ENCODE measurements at places on chromosomes 5 and 9. TPM values are rescaled to one million over a fixed set of nuclear protein-coding genes. Genes with fewer than 3 reads are reported as not detected.

SPACA9 gene
- total RNA-seq: 1.9 TPM

PROB1 gene
- total RNA-seq: 4.1 TPM

DBH gene
- not detected for total RNA-seq

PKD2L2 gene
- not detected for total RNA-seq

CAMK2A gene
- total RNA-seq: not detected

TERT gene
- 12.7 TPM for total RNA-seq

IL9 gene
- not detected for total RNA-seq

DNA sequence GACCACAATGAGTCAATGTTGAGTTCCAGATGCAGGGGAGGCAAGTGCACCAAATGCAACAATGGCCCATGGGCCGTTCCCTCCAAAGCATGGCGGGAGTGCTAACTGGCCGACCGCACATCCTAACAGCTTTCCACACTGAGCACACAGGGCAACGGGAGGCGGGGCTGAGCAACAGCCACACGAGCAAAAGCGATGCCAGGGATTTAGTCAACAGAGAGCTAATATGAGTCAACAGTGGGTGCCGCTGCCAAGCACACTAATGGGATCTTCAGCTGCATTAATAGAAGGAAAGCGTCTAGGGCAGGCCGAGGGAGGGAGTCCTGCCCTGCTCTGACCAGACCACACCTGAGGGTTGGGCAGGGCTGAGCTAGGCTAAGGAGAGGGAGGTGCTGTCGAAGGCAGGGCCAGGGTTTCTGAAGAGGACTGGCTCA is 4.6 kb downstream of the EPB41L4B start:
- no peak for DNase-seq
- peaks cover 15% of the 10 kb centered on the region for H3K4me1 ChIP-seq
- peaks cover 56% of the 10 kb centered on the region for H3K27me3 ChIP-seq
- H3K27ac ChIP-seq: no peak overlapping the region
- no peak overlapping the region for H3K4me3 ChIP-seq

DNA sequence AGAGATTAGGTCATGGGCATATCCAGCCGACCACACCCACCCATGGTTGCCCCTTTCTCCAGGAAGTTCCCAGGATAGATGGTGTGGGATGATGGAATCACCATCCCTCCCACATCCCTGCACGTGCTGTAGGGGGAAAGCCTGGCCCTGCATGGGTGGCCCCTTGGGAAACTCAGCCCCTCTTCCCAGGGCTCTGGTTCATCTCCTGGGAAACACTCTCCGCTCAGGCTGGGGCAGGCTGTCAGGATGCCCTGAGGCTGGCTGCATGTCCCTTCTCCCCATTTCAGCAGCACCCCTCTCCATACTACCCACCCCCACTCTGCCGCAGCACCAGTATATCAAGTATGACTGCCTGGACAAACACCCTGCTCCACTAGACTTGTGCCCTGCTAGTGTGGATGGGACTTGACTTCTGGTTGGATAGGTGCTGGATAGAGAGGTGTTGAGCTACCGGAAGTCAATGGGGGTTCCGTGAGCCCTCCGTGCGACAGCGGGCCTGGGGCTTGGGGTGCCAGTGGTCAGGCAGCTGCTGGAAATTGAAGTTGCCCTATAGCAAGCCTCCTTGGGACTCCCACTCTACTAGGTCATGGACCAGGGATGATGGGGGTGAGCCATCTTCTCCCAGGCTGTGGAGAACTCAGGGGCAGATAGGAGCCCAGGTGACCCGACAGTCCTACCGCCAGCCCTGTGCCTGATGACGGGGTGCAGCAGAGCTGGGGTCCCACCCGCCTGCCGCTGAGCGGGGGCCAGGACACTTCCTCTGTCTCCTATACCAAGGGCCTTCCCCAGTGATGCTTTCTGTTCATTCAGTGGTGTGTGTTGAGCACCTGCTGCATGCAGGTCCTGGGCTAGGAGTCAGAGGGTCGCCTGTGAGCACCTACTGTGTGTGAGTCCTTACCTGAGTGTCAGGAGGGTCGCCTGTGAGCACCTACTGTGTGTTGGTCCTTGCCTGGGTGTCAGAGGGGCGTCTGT is 69.4 kb upstream of the COL5A1 start:
- H3K36me3 ChIP-seq: no peaks in the 10 kb centered on the region
- H3K4me3 ChIP-seq: no peak overlapping the region
- DNase-seq: peak; percentile 30
- no peak overlapping the region for H3K27ac ChIP-seq
- H3K4me1 ChIP-seq: no peaks in the 10 kb centered on the region

- no peak overlapping the region for H3K27ac ChIP-seq
- H3K36me3 ChIP-seq: peaks cover 5% of the 10 kb centered on the region
- no peaks in the 10 kb centered on the region for H3K27me3 ChIP-seq
- H3K4me3 ChIP-seq: no peak overlapping the region
Measured at GRCh38 chr5:67141644-67142043, 55.0 kb downstream of the CD180 start.

- no peak overlapping the region for H3K4me3 ChIP-seq
- no peaks in the 10 kb centered on the region for H3K27me3 ChIP-seq
Measured at GRCh38 chr5:74174366-74174765, 466.2 kb downstream of the ENC1 start.

GRCh38 chr5:132102101-132102701 is 28.6 kb downstream of the CSF2 start:
- peaks cover 8% of the 10 kb centered on the region for H3K36me3 ChIP-seq
- H3K27ac ChIP-seq: peak overlapping the region; percentile 90
- no peaks in the 10 kb centered on the region for H3K27me3 ChIP-seq
- H3K4me3 ChIP-seq: peak overlapping the region; percentile 47
- peak; percentile 76 for DNase-seq

- peaks cover 6% of the 10 kb centered on the region for H3K27me3 ChIP-seq
- no peaks in the 10 kb centered on the region for H3K36me3 ChIP-seq
- no peaks in the 10 kb centered on the region for H3K4me1 ChIP-seq
- no peak overlapping the region for H3K27ac ChIP-seq
- no peak overlapping the region for H3K4me3 ChIP-seq
Measured at GRCh38 chr9:35172878-35173277, 11.1 kb downstream of the UNC13B start.

DNA sequence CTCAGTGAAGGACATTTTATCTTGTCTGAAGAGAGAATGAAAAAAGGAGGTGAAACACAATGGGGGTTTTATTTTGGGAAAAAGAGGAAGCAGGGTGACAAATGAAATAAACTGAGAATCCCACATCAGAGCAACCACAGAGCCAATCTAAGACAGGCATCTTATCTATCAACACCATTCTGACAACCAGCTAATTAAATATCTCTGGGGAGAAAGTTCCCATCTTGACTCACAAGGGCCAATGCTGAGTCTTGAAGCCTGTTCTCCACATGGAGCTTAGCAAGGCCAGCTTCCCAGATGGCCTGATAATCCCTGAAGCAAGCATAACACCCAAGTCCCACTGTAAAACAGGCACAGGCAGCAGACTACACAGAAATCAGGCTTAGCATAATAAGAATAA is 30.4 kb downstream of the DPYSL3 start:
- no peaks in the 10 kb centered on the region for H3K36me3 ChIP-seq
- H3K27me3 ChIP-seq: peaks cover 10% of the 10 kb centered on the region
- no peak overlapping the region for H3K27ac ChIP-seq
- DNase-seq: no peak
- H3K4me3 ChIP-seq: no peak overlapping the region

DNA sequence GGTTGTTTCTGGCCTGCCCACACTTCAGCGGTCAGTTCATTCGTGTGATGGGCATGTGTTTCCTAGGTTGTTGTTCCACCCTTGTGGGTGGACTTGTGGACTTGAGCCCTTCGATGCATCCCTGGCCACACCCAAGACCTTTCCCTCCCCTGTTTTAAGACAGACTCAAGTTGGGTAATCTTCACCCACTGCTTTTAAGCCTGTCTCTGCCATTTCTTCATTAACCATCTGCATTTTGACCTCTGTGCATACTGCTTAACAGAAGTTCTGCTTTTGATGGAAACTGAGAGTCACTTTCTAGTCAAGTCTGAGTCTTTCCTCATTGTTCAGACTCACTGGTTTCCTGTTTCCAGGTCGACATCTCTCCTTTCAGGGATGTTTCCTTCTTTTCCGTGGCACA is 233.7 kb downstream of the ARHGEF28 start:
- H3K27ac ChIP-seq: no peak overlapping the region
- H3K4me3 ChIP-seq: no peak overlapping the region
- DNase-seq: no peak
- H3K27me3 ChIP-seq: peaks cover 16% of the 10 kb centered on the region

- DNase-seq: no peak
- H3K4me1 ChIP-seq: no peaks in the 10 kb centered on the region
- H3K36me3 ChIP-seq: no peaks in the 10 kb centered on the region
- H3K27ac ChIP-seq: no peak overlapping the region
- H3K4me3 ChIP-seq: no peak overlapping the region
- no peaks in the 10 kb centered on the region for H3K27me3 ChIP-seq
Measured at GRCh38 chr9:80775530-80775929, 913.8 kb downstream of the TLE1 start.

GRCh38 chr9:136142859-136143214 is 24.2 kb upstream of the TMEM250 start:
- H3K4me1 ChIP-seq: no peaks in the 10 kb centered on the region
- H3K4me3 ChIP-seq: no peak overlapping the region
- DNase-seq: no peak
- no peak overlapping the region for H3K27ac ChIP-seq
- peaks cover 10% of the 10 kb centered on the region for H3K27me3 ChIP-seq
- no peaks in the 10 kb centered on the region for H3K36me3 ChIP-seq

DNA sequence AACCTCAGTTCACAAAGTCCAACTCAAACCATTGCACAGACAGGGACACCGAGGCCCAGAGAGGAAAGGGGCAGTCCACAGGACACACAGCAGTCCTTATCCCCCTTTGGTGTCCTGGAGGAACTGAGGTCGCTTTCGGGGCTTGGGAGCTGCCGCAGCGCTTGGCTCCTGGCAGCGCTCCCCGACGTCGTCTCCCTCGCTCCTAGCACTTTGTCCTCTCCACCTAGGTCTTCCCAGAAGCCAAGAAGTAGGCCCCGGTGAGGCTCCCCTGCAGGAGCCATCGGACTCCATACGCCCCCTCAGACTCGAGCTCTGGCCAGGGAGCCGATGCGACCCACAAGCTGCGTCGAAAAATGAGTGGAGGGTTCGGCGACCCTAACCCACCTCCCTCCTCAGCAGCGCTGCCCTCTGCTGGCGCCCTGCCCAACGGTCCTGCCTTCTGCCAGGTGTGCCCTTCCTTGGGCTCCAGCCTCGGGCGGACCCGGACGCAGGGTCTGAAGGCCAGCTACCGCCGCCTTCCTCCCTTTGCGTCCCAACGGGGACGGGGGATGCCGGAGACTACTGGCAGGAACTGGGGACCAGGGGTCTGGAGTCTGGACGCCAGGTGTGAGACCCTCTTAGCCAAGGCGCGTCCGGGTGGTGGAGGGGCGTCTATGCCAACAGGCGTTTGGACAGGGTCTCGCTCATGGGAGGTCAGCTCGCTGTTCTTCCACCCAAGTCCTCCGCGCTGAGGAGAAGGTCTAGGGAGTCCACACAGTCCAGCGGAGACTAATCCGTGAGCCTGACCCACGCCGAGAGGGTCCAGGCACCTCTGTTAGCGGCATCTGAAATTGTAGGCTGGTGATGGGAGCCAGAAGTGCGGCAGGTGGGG is 2.1 kb upstream of the PRDM12 start:
- DNase-seq: no peak
- no peaks in the 10 kb centered on the region for H3K36me3 ChIP-seq
- peaks cover 68% of the 10 kb centered on the region for H3K27me3 ChIP-seq

GRCh38 chr5:147490989-147491388 is 18.9 kb downstream of the DPYSL3 start:
- no peaks in the 10 kb centered on the region for H3K4me1 ChIP-seq
- peaks cover 7% of the 10 kb centered on the region for H3K27me3 ChIP-seq
- no peak for DNase-seq
- H3K36me3 ChIP-seq: no peaks in the 10 kb centered on the region
- no peak overlapping the region for H3K4me3 ChIP-seq

DNA sequence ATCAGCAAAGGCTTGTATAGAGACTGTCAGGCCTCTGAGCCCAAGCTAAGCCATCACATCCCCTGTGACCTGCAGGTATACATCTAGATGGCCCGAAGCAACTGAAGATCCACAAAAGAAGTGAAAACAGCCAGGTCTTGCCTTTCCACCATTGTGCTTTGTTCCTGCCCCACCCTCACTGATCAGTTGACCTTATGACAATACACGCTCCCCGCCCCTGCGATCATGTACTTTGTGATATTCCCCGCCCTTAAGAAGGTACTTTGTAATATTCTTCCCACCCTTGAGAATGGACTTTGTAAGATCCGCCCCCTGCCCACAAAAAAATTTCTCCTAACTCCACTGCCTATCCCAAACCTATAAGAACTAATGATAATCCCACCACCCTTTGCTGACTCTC is 18.6 kb upstream of the NPM1 start:
- H3K36me3 ChIP-seq: no peaks in the 10 kb centered on the region
- H3K4me1 ChIP-seq: peaks cover 3% of the 10 kb centered on the region
- no peak overlapping the region for H3K27ac ChIP-seq
- DNase-seq: no peak
- H3K4me3 ChIP-seq: no peak overlapping the region
- peaks cover 13% of the 10 kb centered on the region for H3K27me3 ChIP-seq

GRCh38 chr9:10946676-10947410 is 334.0 kb upstream of the PTPRD start:
- H3K4me3 ChIP-seq: no peak overlapping the region
- H3K27me3 ChIP-seq: no peaks in the 10 kb centered on the region
- no peak for DNase-seq
- no peaks in the 10 kb centered on the region for H3K36me3 ChIP-seq

DNA sequence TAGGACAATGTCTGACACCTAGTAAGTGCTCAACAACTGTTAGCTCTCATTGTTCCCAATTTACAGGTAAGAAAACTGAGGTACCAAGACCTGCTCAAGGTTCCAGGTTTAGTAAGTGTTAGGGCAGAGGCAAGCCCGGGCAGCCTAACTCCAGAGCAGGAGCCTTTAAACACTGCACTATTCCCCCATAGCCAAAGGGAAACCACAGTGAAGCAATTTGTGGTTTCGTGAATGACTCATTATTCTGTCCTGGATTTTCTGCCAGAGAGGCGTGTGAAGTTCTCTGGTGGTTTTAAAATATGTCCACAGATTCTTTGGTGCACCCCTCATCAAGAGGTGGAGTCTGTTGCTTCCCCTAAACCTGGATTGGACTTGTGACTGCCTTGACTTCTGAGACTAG is 1.0 kb upstream of the MCC start:
- no peak overlapping the region for H3K4me3 ChIP-seq
- no peak overlapping the region for H3K27ac ChIP-seq
- peaks cover 14% of the 10 kb centered on the region for H3K4me1 ChIP-seq
- H3K36me3 ChIP-seq: peaks cover 10% of the 10 kb centered on the region
- peak; percentile 15 for DNase-seq

DNA sequence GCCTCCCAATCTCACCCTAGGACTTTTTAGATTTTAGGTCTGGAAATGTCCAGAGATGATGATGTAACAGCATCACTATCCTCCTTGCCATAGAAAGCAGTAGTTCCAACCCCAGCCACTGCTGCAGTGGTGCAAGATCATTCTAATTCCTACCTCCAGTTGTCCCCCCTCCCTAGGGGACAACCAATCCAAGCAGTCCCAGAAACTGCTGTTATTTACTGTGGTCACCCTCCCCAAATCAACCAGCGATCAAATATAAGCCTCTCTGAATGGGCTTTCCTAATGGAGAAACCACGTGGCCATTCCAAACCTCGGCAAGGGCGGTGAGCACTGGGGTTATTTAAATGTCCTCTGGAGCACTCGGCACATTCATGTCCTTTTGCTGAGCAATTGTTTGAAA is 159.8 kb downstream of the SLF1 start:
- no peak for DNase-seq
- no peaks in the 10 kb centered on the region for H3K36me3 ChIP-seq
- no peak overlapping the region for H3K4me3 ChIP-seq

- H3K4me3 ChIP-seq: no peak overlapping the region
- no peak overlapping the region for H3K27ac ChIP-seq
- H3K36me3 ChIP-seq: no peaks in the 10 kb centered on the region
- no peaks in the 10 kb centered on the region for H3K4me1 ChIP-seq
Measured at GRCh38 chr5:53161876-53162275, 52.3 kb upstream of the MOCS2 start.

Data from activated CD8-positive, alpha-beta T cell treated with anti-CD3 and anti-CD28 coated beads for 36 hours (primary cell).